H9 (cell line): ENCODE measurements at places on chromosomes 1 and 21.

GRCh38 chr1:238589843-238590435, 699.2 kb upstream of the ZP4 start:
- no peak for DNase-seq

GRCh38 chr1:184493987-184494388, 107.2 kb downstream of the C1orf21 start:
- DNase-seq: no peak

DNA sequence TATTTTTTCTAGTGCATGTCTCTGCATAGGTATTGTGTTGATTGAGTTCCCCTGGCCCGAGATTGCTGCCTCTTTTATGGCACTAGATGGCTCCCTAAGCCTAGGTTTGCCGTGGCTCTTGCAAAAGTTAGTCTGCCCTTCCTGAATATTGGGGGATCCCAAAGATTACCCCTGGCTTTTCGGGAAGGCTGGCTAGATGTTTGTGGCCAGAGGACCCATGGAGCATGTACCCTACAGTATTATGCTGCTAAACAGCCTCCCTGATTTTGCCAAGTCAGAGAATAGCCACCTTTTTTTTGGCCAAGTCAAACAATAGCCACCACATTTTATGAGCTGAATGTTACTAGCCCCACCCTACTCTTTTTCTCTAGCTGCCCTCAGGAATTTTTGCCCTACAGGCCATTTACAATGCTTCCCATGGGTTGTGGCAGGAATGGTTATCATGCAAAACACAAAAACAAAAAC, 343.2 kb downstream of the OLFM3 start:
- peak; percentile 78 for DNase-seq

DNA sequence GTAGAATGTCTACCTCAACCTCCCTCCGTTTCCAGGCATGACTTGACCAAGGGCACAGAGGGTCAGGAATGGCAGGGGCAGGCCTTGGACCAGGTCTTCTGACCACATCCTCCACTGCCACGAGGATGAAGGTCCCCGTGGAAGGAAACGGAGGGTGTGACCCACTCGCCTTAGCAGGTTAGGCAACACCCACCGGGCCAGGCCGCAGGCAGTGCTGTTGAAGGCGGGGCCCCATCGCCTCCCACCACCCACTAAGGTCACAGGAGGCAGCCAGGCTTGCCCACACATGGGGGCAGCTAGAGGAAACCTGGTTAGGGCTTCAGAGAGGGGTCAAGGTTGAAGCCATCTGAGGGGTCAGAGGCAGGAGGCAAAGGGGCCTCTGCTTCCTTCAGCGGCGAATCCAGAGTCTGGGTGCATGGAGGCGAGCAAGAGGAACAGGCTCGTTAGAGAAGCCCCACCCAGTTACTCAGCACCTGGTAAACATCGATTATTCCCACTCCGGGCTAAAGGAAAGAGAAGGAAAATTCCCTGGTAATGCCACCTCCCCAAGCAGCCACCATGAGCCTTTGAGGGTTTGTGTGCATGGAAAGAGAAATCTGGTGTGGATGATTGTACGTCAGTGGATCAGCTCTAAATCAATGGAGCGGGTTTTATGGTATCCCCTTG, 37.0 kb downstream of the RIPK4 start:
- DNase-seq: no peak

DNA sequence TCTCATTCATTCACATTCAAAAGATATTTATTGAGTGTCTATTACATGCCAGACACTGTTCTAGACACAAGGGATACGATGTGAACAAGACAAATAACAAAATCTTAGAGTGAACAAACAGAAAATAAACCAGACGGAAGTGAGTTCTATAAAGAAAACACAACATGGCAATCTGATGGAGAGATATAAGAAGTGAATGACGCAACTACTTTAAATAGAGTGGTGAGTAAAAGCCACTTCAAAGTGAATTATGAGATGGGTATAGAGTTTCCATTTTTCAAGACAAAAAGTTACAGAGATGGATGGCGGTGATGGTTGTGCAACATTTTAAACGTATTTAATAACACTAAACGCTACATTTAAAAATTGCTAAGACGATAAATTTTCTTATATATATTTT, 75.4 kb downstream of the CEP170 start:
- DNase-seq: no peak

DNA sequence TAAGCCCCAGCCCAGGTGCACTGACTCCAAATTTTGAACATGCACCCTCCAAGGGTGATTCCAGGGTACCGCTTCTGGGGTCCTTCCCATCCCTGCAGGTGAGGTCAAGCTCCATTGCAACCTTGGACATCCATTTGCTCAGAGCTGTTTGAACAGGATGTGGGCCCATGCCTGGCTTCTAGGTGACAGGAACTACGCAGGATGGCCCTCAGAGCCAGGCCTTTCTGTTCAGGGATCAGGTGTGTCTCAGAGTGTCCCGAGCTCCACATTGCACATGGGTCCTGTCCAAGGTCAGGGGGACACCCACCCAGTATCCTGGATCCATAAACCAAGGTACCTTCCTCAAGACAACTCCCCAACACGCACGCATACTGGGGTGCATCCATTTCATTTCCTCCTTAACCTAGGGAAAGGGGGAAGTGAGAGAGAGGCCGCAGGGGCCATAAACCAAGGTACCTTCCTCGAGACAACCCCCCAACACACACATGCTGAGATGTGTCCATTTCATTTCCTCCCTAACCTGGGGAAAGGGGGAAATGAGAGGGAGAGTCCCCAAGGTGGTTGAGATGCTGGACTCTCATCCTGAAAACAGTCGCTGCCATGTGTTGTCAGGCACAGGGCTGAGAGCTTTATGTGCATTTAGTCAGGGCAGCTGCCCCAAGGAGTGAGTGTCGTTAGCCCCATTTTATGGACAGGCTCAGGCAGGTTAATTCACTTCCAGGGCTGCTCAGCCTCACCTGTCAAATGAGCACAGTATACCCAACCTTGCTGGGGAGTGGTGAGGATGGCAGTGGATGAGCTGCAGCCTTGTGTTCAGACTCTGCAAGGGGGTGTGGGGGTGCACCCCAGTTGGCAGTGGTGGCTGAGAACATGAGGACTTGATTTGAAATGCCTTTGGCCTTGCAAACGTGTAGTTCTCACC, 2.1 kb downstream of the SLC66A1 start:
- no peak for DNase-seq

- DNase-seq: no peak
These were observed 17.2 kb downstream of the OMA1 start for GRCh38 chr1:58529284-58529683.

GRCh38 chr1:174686213-174686612, 238.4 kb downstream of the GPR52 start:
- DNase-seq: no peak

- no peak for DNase-seq
These were observed 325.9 kb downstream of the RPS6KC1 start for GRCh38 chr1:213376862-213377372.

- DNase-seq: no peak
These were observed 38.5 kb downstream of the DISC1 start for GRCh38 chr1:231665101-231665500.

- DNase-seq: no peak
These were observed 111.7 kb downstream of the KCNN3 start for GRCh38 chr1:154758346-154758745.

GRCh38 chr1:211944733-211945500, 90.4 kb downstream of the INTS7 start:
- peak; percentile 59 for DNase-seq

DNA sequence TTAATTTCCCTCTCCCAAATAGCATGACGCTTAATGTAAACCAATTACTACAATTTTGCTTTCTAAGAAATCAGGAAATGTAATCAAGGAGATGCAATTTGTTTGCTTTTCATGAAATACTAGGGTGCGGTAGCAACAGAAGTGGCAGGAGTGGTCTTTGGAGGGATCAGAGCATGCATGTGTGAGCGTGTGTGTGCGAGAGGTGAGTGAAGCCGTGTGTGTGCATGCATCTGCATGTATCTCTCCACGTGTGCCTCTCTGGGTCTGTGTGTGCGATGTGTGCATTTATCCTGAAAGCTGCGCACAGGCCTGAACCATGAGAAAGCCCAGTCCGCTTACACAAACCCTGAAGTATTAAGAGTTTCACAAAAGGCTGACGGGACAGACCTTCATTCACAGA, 249.8 kb upstream of the C1orf174 start:
- DNase-seq: no peak

- DNase-seq: no peak
These were observed 23.4 kb downstream of the WNT9A start for GRCh38 chr1:227924168-227924832.

DNA sequence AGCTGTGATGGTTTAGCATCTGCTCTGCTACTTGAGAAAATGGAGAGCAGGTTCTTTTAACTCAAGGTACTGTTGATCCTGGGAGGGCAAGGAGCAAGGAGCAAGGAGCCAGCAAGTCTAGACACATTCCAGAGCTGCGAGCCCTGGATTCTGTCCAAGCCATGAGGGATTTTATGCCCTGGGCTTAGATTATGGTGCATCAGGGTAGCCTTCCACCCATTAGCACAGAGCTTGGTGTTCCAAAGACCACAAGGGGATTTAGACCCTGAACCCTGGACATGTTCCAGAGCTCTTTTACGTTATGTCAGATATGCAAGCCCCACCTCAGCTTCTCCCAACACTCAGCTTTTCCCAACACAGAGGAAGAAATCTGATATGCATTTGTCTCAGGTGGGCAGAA, 2.0 kb upstream of the OR14I1 start:
- no peak for DNase-seq

- DNase-seq: no peak
These were observed 8.1 kb upstream of the PSRC1 start for GRCh38 chr1:109290998-109291397.

DNA sequence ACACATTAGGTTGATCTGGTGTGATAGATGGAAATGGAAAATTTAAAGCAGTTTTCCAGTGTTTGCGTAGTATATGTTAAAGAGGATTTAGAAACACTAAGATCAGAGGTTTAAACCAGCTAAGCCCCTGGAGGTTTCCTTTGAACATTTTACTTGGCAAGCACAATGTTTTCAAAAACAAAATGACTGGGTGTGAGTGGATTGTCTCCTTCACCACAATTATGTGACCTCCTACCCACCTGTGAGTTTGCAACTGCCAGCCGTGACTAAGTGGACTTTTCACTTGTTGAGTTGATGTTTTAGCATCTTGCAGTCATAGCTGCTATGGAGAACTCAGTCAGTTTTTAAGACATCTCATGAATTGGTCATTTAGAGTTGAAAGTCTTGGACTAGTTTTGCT, 4.7 kb downstream of the CCDC190 start:
- no peak for DNase-seq

- no peak for DNase-seq
These were observed 1338.7 kb upstream of the ADGRL2 start for GRCh38 chr1:80462006-80462405.

DNA sequence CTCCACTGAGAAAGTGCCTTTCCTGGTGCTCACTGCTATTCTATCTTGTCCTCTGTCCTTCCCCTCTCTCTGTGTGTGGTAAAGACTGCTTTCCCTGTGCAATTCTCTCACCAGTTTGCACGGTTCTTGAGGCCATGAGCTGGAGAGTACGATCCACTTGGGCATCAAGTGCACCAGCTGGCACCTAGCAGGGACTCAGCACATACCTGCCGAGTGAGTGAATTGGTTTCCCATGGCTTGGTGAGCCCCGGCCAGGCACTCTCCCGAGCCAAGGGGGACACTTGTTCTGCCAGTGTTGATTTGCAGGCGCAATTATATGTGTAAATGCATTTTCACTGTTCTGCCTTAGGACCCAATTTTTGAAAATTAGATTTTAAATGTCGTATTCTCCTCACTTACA, 313.5 kb downstream of the DISC1 start:
- DNase-seq: no peak

- DNase-seq: no peak
These were observed 651.6 kb downstream of the NPHP4 start for GRCh38 chr1:5340560-5341130.
